ENCODE measurements at places on chromosomes 12 and 14.

DNA sequence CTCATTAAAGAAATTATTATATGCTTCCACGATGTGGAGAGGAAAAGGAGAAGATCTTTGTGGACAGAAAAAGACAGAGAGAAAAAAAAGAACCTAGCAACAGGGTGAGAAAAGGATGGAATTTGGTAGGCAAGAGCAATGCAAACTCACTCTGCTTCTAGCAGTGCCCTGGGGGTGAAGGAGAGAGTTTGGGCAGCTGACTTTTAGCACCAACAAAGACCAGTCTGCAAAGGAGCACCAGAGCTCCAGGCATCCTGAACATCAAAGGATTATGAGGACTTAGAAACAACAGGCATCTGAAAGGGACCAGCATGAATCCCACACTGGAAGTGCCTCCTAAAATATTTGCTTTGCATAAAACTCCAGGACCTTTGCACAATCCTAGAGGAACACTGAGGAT lies 32.8 kb upstream of the RERG start:
- no peak for DNase-seq

GRCh38 chr12:132510111-132510724 lies 20.3 kb downstream of the FBRSL1 start:
- DNase-seq = no peak

DNA sequence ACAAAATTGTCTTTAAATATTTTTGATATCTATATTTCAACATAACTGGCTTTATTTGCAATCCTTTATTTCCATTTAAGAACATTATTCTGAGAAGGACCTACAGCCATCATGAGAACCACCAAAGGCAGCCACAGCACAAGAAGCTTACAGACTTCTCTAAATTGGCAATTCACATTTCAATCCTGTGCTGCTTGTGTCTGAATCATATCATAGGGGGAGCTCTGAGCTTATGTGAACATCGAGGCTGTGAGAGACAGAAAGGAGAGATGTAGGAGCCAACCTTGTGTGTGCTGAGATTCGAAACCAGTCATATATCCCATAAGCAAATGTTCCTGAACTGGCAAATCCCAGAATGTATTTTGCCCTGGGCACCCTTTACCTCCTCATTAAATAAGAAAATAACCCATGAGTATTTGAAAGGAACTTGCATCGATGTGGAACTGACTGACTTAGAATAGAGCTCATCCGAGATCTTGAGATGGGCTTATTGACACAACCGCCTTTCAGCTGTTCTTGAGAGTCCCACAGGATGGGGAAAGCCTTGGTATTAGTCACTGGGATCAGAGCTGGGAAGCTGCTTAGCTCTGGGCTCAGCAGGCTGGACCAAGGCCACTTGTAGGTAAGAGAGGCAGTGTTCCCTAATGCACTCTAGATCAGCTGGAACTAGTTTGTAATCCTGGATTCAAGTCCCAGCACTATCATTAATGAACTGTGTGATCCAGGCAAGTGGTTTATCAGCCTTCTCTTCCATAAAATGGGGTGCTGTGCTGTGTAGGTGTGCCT lies 329.8 kb downstream of the CACNA1C start:
- no peak for DNase-seq

DNA sequence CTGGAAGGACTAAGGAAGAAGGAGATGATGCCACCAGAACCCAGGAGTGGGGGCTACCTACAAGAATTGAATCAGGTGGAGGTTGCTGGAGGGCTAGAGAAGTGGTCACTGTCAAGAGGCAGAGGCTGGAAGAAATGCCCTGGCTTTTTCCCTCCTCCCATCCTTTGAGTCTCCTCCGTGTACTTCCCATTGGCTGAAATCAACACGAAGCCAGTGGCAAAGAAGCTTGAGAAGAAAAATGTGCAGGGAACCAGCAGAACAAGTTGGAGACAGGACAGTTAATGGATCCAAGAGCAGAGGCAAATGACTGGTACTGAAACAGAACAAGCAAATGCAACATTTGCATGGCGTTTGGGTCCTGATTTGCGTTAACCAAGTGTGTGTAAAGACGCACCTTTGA lies 9.1 kb upstream of the FBLN5 start:
- no peak for DNase-seq
